Anterior cingulate cortex (tissue), 58 donors: ENCODE measurements at places on chromosomes 1 and 21.

DNA sequence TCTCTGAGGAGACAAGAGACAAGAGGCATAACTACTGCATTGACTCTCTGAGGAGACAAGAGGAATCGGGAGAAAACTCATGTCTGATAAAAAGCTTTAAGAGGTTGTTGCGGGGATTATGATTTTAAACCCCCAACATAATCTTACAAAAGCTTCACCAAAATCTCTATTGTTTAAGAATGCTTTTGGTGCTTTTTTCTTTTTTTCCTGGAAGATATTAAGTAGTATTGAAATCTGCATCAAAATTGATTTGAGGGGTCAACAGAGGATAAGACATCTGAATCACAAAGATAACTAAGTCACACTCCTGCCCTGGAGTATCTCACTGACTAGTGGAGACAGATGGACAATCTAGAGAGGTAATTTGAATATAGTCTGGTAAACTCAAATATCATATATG lies 115.6 kb upstream of the MROH9 start:
- DNase-seq = no peak

DNA sequence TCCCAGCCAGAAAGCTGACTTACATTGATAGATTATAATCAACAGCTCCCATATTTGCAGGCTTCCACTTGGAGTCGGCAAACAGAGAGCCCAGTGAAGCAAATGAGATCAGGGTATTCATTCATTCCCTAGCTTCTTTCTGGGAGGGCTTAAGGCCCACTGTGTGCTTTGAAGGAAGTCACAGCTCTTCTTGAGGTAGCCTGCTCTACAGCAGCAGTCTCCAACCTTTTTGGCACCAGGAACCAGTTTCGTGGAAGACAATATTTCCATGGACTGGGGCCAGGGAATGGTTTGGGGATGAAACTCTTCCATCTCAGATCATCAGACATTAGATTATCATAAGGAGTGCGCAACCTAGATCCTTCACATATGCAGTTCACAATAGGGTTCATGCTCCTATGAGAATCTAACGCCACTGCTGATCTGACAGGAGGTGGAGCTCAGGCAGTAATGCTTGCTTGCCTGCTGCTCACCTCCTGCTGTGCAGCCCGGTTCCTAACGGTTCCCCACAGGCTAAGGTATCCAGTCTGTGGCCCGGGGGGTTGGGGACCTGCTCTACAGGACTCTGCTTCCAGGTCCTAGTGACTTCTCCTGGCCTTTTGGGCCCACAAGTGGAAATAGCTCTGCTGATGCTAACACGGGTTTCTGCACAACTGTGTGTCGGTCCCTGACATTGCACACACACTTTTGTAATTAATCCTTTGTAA lies 13.7 kb upstream of the ADAM30 start:
- DNase-seq = no peak

GRCh38 chr1:11531314-11531870 lies 52.4 kb downstream of the DISP3 start:
- DNase-seq = no peak

GRCh38 chr1:179229214-179230140 lies at the start of gene ABL2:
Gene ABL2, minus strand, starts transcription at chr1:179229677. Its CDS starts 280 bp downstream, at chr1:179229397.
- peak; percentile 45 for DNase-seq

DNA sequence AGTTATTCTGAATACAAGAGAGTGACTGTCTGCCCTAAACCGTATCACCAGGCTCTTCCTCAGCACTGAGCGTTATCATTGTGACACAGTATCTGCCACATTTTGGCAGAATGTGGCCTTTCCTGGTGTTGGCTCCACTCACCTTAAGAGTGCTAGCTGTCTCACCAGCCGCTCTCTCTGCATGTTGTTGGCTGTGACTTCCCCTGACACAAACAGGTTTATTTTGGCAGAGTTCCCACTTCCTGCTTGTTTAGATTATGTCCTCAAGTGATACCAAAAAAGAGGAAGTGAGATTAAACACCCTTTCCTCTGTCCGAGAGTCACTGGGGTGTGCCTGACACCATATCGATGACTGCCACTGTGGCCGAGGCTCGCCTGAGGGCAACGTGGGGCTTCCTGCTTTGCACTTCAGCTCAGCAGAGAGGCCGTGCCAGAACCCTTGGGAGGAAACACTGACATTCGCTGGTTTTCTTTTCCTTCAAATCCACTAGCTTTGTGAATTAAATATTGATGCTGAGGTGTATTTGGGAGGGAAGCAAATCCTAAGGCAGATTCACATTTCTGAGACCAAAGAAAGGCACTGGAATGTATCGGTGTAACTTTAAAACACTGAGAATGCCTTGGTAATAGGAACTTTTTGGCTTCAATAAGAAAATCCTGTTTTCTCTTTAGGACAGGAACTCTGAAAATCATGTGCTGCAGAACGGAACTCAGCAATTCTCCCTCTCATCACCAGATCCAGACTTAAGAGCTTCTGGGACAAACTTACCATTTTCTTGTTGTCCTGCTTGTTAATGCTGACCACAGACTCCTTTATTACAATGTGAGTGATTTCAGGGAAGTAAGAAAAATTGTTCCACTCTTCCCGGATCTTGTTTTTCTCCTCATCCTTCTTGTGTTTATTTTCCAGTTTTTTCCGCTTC lies 102.1 kb downstream of the JAK1 start:
- no peak for DNase-seq

- peak; percentile 1 for DNase-seq
Measured at GRCh38 chr1:199353906-199354305, 673.6 kb upstream of the NR5A2 start.
